ENCODE measurements at places on chromosomes 1 and 21.
A peak's percentile ranks its signal among the peaks of the same experiment; 100 is the strongest.

DNA sequence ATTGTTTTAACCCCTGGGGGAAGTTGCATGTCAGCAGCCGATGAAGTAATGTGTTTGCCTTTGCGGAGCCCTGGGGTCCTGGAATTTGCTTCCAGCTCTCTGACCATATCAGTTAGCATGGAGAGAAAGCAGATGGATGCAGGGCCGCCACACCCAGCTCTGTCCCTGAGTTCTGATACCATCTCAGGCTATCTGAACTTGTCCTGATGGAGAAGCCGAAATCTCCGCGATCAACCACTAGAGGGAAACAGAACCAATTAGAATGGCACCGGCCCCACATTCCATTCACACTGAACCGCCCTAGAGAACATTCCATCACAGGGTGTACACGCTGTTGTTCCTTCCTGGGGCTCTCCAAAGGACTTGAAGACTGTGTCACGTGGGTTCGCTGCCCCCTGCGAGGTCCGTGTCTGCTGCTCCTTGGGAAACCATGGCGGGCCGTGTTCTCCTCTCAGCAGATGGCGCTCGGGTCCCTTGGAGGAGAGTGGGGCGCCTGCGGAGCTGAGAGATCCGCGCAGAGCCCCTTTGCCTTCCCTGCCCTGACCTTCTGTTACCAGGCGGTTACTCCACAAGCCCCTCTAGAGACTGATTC, 75.4 kb downstream of the ABCA4 start:
- peak; percentile 98 for DNase-seq

- DNase-seq, result peak; percentile 23
These were observed 68.9 kb downstream of the LRRC8C start for GRCh38 chr1:89701746-89702241.

DNA sequence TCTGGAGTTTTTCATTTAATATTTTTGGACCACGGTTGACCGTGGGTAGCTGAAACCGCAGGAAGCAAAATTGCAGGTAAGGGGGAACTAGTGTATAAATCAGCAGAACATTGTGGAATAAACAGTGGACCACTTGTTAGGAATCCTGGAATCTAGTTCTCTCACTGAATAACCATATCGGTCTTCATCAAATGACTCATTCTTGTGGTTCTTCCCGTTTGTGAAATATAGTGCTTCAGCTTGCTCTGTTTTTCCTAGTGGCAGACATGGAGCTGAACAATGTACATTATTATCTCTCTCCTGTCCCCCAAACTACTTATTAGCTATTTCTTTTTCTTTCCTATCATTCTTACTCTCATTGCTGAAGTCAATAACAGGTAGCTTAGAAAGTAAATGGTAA, 61.9 kb downstream of the HSPA13 start:
- DNase-seq, result no peak

- DNase-seq, result no peak
These were observed 180.2 kb downstream of the PTPRU start for GRCh38 chr1:29416267-29417146.

- no peak for DNase-seq
These were observed 21.2 kb upstream of the CENPF start for GRCh38 chr1:214581785-214582184.

DNA sequence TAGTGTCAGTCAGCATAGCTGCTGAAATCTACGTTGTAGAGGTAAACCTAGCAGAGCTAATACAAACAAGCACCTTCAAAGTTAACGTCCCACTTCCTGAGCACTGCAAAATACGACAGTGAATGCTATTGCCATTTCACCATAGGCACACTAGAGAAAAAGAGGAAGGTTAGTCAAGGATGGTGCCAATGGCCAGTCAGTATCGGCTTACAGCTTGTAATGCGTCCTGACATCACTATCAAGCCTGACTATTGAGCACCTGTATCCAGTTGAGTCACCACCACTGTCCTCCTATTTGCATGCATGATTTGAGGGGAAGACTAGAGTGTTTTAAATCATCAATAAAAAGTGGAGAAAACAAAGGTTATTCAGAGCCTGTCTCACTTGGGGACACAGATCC, 34.4 kb downstream of the NUCKS1 start:
- no peak for DNase-seq

- no peak for DNase-seq
These were observed 217.9 kb downstream of the NTNG1 start for GRCh38 chr1:107358619-107359327.

GRCh38 chr1:58356402-58356801, 190.1 kb downstream of the OMA1 start:
- peak; percentile 10 for DNase-seq

DNA sequence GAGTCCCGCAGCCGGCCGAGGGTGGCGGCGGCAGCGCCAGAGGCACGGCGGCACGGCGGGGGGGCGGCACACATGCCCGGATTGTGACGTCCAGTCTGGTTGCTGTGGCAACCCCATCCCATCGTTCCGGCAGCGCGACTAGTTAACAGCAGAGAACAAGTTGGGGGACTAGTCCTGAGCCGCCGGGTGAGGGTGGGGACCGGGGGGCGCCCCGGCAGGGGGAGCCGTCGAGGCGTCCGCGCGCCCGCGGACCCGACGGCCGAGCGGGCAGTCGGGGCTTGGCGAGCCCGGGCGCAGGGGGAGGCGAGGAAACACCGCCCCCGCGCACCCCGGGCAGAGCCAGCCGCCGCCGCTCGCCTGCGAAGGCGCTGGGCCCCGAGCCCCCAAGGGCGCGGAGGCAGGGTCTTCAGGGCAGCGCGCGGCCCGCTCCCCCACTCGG, at the start of gene CHD5:
CHD5 (minus strand) TSS at position 54 of the 439 bp plus-strand sequence. CDS start 298 bp downstream, outside the sequence.
- peak; percentile 15 for DNase-seq

DNA sequence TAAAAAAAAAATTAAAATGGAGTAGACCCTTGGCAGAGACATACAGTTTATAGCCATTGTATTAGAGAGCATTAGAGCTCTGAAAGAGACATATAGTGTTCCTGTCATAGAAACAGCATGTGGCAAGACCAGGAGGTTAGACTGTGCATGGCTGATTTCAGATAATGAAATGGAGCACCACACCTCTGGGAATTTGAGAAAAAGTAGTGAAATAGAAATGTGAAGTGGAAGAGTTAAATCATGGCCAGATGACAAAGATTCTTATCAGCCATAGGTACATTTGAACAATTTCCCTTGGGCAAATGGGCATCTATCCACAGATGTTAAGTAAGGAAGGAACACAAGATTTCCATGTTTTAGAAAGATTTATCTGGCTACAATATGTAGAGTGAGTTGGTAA, 1083.1 kb downstream of the PLA2G4A start:
- no peak for DNase-seq

GRCh38 chr1:180173451-180173850, 18.8 kb downstream of the QSOX1 start:
- no peak for DNase-seq

- DNase-seq, result no peak
These were observed 35.4 kb downstream of the UBE2G2 start for GRCh38 chr21:44766014-44766817.

DNA sequence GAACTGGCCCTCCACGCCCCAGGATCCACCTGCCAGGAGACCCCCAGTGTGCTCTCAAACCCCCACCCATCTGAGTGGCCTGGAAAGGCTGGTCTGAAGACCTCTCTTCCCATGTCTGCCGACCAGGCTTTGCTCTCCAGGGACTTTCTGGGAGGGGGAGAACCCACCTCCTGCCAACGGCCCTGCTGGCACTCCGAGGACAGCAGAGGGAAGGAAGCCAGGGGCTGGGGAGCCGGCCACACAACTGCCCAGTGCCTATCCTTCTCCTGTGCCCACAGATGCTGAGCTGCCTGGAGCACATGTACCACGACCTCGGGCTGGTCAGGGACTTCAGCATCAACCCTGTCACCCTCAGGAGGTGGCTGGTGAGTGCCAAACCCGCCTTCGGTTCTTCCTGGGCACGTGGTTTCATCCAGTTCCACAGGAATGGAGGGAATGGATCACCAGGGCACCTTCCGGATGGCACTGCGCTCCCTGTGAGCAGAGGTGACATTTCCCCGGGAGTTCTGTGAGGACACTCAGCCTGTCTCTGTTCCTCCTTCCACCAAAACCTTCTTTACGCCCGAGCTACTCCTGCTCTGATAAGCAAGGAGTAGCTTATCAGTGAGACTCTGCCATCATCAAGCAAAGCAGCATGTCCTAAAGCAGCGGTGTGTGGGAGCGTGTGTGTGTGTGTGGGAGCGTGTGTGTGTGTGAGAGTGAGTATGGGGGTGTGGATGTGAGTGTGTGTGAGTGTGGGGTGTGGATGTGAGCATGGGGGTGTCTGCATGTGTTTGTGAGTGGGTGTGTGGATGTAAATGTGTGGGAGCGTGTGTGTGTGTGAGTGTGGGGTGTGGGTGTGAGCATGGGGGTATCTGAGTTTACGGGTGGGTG, 105.5 kb downstream of the PDE9A start:
- no peak for DNase-seq

DNA sequence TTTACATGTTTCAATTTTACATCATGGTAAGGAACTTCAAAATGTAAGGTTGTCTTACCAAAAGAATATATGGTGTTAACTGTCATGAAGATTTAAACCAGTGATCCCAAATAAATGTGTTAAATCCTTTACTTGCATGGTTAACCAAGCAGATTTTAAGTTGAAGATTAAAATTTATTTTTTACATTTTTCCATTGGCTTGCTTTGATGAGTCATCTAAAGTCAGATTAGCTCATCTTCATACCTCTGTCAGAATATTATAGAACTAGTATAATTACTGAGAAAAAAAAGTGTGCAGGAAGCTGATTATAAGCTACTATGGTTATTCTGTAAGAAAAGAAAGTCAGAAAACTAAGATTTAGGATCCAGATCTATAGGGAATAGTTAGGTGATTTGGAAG, 95.3 kb upstream of the DPH5 start:
- DNase-seq, result no peak

All from cardiac muscle cell (in vitro differentiated cells and primary cell).